Body of pancreas (tissue), 4 donors: ENCODE measurements at places on chromosomes 5 and 9.

DNA sequence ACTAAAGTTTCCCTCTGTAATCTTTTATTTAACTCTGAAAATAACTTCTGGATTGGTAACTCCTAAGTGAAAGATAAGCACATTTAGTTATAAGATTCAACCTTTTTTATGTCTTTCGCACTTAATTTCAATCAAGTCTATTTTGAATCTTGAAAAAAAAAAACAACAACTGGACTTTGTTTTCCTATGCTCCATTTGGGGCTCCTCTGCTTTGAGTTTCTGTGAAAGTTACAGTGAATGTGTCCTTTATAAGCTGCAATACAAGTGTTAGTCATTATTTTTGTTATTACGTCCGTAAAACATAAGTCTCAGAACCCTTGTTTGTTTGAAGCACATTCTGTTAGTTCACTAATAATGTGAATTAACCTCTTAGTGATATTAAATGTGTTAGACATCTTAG is 276.8 kb downstream of the ADAMTS6 start:
- no peak for DNase-seq

- DNase-seq: no peak
Observed at GRCh38 chr5:32975656-32976375, 264.7 kb downstream of the NPR3 start.

DNA sequence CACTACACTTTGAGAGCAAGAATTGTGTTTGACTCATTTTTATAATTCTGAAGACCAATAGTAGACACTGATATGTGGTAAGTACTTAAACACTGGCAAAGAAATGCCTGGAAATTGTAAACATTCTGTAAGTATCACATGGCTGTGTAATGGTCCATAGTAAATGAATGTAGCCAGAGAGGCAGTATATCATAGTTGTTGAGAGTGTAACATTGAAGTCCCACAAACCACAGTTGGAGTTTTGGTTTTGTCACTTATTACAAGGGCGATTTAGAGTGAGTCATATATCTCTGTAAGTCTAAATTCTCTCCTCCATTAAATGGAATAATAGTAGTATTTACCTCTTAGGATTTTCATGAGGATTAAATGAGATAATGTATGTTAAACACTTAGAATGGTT is 181.1 kb upstream of the MEF2C start:
- no peak for DNase-seq

- no peak for DNase-seq
Observed at GRCh38 chr9:86459599-86460155, 105.5 kb upstream of the TUT7 start.

DNA sequence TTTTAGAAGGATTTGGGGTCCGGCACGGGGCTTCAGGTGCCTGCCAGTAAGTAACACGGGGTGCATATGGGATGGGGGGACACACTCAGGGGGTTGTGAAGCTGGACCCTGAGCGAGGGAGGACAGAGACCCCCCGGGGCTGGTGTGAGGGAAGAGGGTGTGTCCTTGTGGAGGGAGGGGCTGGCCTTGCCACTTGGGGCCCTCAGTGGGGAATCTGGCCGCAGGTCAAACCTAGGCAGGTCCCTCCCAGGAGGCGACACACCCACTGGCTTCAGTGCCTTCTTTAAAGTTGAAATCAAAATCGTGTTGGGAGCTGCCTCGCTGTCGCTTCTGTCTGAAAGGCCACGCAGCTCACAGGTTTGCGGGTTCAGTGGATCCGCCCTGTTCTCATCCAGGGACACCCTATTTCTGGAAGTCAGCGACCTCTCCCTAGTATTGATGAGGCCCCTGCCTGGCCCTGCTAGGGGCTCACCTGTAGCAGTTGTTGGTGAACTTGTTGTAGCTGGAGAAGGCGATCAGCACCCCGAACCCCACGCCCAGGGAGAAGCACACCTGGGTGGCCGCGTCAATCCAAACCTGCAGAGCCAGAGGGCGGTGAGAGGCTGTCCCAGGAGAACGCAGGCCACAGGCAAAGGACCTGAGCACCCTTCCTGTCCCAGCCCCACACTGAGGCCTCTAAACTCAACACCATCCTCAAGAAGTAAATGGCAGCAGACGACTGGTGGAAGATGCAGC is 29.4 kb downstream of the SLC6A3 start:
- peak; percentile 6 for DNase-seq

- DNase-seq: peak; percentile 5
Observed at GRCh38 chr9:101162231-101162630, 133.7 kb downstream of the PLPPR1 start.

DNA sequence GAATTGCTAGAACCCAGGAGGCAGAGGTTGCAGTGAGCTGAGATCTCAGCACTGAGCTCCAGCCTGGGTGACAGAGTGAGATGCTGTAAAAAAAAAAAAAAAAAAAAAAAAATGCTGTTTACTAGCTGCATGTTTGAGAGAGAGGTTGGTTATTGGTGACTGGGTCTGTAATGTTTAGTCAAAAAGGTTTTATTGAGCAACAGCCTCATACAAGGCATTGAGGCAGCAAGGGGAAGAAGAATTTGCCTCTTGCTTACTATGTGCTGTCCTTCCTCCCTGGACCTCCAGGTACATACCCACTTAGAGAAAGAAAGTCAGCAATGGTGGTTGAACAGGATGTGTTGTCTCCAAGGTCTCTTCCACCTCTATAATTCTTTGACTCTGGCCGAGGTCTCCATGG is 140.7 kb upstream of the SPRY4 start:
- DNase-seq: no peak

DNA sequence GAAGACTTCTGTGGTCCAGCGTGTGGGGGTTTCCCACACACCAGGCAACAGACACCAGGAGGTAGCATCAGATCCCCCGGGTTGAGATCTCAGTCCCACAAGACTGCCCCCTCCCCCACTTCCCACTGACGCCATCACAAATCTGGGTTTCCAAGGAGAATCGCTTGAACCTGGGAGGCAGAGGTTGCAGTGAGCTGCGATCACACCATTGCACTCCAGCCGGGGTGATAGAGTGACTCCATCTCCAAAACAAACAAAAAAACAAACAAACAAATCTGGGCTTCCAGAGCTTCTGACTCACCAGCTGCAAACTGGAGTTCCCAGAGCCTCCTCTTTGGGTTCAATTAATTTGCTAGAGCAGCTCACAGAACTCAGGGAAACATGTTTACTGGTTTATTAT is 4.7 kb upstream of the GBGT1 start:
- DNase-seq: no peak

- DNase-seq: peak; percentile 64
Observed at GRCh38 chr9:21853414-21853813, 51.0 kb downstream of the MTAP start.

DNA sequence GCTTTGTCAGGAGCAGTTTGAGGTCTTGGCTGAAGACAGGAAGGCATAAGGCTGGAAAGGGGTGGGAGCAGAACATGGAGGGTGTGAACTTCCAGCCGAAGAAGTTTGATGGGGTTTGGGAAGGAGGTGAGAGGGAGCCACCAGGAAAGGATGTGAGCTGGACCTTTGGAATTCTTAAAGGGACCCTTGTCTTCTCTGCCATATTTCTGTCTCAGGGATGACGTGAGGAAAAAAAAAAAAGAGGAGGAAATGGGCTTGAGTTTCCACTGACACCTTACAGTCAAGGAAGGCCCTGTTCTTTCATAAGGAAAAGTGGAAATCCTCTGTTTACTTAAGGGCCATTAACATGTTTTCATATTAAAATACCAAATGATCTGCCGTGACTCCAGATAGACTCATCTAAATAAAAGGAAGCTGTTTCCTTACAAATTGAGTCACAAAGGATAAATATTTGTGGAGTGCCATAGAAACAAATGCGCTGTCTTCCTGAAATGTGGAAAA is 132.1 kb downstream of the PALM2AKAP2 start:
- no peak for DNase-seq

DNA sequence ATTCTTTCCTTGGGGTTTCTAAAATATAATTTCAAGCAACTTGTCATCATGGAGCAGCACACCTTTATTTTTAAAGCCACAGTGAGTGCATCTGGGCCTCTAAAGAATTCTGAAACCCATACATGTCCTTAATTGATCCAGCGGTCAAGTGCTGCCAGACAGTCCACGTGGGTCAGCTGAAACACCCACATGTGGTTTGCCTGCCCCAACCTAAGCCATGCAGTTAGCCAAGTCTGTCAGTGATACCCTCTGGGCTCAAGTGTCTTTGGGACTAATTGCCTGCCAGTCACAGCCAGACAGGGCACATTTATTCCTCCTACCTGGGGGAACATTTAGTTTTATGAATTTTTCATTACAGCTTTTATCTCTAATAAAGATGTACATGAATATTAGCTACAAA is 291.4 kb upstream of the SLC30A5 start:
- DNase-seq: no peak

- DNase-seq: no peak
Observed at GRCh38 chr5:95779611-95780010, 42.9 kb downstream of the GLRX start.

- DNase-seq: no peak
Observed at GRCh38 chr5:99104538-99105132, 175.8 kb upstream of the CHD1 start.

GRCh38 chr5:54753034-54753433 is 232.4 kb downstream of the ESM1 start:
- no peak for DNase-seq

- DNase-seq: no peak
Observed at GRCh38 chr5:32278406-32278805, 34.3 kb downstream of the MTMR12 start.

DNA sequence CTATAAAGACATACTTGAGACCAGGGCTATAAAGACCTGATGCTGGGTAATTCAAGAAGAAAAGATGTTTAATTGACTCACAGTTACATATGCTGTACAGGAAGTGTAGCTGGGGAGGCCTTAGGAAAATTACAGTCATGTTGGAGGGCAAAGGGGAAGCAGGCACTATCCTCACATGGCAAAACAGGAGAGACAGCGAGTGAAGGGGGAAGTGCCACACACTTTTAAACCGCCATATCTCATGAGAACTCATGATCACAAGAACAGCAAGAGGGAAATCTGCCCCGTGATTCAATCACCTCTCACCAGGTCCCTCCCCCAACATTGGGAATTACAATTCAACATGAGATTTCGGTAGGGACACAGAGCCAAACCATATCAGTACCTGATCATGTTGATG is 89.9 kb upstream of the ADAMTSL1 start:
- DNase-seq: no peak

GRCh38 chr9:90598191-90598590 is 44.4 kb downstream of the DIRAS2 start:
- no peak for DNase-seq

GRCh38 chr9:7174301-7174700 is 416.5 kb downstream of the KDM4C start:
- no peak for DNase-seq

- DNase-seq: no peak
Observed at GRCh38 chr5:116494784-116495450, 79.7 kb downstream of the SEMA6A start.

DNA sequence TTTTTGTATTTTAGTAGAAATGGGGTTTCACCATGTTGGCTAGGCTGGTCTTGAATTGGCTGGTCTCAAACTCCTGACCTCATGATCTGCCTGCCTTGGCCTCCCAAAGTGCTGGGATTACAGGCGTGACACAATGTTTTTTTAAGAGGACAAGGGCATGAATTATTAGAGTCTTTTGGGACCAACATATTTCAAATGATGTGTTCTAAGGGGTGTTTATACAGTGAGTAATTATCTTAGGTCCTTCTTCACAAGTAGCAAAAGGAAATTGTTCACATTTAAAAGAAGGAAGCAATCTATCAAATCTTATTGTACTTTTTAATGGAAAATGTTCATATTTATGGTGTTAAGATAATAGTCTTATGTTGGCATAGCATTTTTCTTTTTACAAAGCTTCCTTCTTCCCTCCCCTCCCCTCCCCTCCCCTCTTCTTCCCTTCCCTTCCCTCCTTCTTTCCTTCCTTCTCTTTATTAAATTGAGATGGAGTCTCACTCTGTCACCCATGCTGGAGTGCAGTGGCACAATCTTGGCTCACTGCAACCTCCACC is 6.7 kb downstream of the GNG10 start:
- DNase-seq: no peak

- DNase-seq: no peak
Observed at GRCh38 chr9:18238254-18238653, 235.7 kb upstream of the ADAMTSL1 start.

DNA sequence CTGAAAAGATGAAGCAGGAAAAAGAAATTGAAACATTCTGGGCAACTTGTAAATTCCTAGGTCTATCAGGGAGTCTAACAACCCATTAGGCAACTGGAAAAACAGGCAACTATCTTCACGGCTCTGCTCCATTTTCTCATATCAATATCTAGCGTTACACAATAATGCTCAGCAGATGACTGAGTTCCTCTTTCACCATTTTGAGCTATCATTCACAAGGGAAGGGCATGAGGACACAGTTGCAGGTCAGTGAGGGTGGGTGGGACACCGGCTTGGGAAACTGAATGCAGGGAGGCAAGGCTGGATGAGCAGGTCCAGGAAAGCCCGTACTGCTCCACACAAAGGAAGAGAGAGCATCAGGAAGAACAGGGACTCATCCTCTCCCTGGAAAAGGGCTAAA is 67.0 kb downstream of the FRMD3 start:
- no peak for DNase-seq

DNA sequence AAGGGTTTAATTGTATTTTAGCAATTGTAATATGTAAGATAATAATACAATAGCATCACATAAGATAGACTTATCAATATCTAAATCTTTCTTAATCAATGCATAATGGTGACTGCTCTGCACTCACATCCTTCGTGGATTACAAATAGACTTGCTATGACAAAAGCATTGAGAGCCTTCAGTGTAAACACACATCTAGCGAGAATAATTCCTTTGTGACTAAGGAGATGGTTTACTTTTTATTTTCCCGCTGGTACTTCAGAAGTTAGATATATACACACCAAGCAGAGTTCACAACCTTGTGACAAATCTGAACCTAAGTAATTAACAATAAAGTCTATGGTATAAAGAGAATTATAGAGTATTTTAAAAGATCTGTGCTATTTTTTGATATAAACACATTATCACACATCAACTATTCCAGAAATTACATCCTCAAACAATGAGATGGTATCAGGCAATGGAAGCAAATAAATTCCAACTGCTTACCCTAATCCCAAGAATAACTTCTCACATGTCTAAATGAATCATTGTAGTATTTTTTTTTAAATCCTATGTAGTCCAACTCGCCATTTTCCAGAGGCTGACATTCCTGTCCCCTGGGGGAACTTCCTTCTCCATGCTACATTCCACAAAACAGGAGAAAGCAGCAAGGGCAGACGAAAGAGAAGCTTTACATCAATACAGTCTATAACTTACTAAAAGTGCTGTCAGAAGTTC is 51.2 kb downstream of the MAPKAP1 start:
- DNase-seq: no peak

GRCh38 chr9:304519-305185 is 90.0 kb downstream of the DOCK8 start:
- no peak for DNase-seq
